AG20443 (cell line): ENCODE measurements at places on chromosomes 13 and 19.

DNA sequence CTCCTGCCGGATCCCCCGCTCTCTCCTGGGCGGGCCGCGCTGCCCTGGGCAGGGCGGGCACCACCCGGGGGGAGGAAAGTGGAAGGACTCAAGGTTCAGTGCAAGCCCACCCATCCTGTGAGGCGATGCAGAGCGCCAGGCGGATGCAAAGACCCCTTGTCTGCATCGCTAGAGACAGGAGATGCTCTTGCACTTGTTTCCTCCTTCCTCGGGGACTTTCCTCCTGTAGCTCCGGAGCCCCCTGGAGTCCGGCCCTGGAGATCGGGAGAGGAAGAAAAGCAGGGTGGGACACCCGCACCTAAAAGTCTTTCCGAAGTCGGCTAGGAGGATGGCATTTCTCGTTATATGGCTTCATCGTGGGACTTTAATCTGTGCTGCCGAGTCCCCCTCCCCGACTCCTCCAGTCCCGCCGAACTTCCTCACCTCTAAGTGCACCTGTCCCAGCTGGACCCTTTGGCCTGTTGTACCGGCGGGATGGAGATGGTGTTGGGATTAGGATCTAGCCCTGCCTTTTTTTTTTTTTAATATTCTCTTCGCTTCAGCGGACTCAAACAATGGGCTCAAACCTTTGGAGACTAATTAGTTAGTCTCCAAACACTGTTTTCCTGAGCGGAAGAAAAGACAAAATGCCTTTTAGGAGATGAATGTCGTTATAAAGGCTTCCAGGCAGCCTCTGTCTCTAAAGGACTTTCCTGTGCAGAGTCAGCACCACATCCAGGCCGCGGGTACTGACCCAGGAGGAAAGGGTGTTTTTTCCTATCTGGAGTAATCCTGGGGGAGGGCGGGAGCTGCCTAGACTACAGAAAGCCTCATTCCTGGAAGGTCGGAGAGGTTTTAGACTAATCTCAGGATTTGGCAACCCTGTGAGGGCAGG, 725 bp downstream of the FAM124A start:
- DNase-seq, result no peak

DNA sequence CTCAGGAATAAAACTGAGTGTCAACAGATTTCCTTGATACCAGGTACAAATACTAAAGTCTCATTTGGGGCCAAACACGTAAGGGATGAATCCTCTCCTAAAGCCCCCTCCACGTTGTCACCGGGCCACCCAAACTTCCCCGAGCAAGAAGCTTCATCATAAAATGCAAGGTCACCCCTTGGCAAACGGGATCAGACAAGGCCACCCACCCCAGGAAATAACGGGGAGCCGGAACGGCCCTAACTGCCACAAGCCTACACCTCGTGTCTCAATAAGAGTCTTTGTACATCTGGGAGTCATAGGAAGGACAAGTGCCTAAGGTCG, 717 bp downstream of the EEF2 start:
- DNase-seq, result peak; percentile 3

GRCh38 chr19:34244611-34245299, 9.6 kb upstream of the GARRE1 start:
- DNase-seq, result no peak

DNA sequence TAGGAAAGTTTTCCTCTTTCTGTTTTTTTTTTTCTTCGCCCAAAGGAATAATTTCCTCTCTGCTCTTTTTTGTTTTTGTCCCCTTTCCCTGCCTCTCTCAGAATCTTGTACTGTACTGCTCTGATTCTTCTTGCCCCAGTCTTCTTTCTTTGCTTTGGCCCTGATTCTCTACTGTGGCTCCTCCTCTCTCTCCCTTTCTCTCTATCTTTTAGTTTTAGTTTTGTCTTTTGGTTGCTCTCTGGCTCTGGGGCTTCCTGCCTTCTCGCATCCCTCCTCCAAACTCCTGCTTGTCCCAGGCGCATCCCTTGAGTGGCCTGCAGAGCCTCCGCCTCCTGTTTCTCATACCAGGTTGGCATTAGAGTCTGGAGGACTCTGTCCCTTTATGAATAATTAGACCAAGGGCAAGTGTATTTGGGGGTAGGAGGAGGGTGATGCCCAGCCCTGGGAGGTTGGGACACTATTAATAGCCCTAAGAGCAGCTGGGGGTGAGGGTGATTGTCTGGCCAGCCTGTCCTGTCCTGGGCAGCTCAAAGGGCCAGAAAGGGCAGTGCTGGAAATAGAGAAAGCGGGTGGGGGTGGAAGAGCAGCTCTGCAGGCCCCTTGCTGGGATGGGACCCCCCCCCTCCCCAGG, 39.1 kb downstream of the LYL1 start:
- no peak for DNase-seq

- no peak for DNase-seq
These were observed 587 bp upstream of the ZNF383 start for GRCh38 chr19:37217480-37217774.

- no peak for DNase-seq
These were observed 54.9 kb upstream of the SACS start for GRCh38 chr13:23488442-23488841.

DNA sequence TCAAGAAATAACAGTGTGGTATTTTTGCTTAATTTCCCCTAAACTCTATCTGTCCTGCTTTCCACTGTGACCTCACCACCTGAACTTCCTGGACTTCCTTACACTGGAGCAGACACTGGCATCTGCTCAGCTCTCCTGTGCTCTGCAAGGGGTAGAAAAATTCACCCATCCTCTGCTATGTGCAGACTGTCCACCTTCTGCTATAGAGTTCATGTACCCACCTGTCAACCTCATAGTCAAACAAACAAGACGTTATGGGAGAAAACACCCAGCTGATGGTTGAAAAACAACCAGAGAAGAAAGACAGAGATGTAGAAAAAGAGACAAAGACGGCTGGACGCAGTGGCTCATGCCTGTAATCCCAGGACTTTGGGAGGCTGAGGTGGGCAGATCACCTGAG, 12.2 kb downstream of the LAIR1 start:
- no peak for DNase-seq

DNA sequence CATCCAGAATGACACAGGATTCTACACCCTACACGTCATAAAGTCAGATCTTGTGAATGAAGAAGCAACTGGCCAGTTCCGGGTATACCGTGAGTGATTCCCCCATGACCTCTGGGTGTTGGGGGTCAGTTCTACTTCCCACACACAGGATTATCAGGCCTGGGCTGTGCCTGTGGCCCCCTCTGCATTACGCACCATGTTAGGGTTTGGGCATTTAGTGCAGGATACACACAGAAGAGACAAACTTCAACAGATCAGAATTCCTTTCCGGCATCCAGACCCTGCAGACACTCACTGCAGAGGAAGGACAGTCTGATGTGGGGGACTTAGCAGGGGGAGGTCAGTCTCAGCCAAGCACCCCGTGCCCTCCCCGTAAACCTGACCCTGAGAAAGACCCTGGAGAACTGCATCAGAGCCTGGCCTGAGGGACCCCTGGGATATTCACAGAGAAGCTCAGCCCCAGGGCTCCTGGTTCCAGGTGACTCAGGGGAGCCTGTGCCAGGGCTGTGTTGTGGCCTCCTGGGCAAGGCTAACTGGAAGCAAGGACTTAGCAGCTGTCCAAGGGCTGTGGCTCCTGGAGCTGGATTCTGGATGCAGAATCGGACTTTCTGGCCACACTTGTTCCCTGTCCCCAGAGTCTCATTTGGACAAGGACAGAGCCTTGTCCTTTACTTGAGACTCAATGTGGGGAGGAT, 1.7 kb downstream of the CEACAM5 start:
- DNase-seq, result no peak

- no peak for DNase-seq
These were observed 29.5 kb upstream of the SIN3B start for GRCh38 chr19:16799740-16800139.

GRCh38 chr13:101925731-101926130, 473.3 kb downstream of the ITGBL1 start:
- DNase-seq, result no peak

DNA sequence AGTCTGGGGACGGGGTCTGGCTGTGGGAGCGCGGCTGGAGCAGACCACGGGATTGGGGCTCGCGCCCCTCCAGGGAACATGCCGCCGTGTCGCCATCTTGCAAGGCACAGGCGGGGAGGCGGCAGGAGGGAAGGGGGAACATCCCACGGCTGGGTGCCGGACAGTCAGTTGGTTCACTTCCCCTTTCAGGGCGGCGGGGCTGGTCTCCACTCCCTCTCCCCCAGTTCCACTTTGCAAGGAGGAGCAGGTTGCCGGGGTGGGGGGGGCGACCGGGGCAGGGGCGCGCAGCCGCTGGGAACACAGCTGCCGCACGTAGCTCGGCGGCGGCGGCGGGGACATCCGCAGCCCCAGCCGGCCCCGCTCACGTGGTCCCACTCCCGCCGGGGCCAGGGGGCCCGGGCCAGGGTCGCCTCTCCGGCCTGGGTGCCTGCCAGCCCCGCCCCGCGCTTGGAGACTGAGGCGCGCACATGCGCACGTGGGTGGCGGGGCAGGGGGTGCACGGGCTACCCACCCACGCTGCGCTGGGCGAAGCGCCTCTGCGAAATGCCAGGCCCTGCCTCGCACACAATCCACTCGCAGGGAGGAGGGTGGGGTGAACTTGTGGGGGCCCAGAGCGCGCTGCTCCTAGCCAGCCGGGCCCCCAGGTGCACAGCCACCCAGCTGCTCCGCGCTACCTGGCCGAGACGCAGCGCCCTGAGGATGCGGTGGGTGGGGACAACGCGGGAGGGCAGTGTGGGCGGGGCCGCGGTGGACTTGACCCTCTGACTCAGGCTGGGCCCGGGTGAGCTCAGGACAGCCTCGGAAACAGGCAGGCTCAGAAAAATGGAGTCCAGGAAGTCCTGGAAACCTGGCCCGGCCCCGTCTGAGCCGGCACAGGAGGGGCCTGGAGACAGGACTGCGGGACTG, 6.4 kb downstream of the KLF16 start:
- peak; percentile 83 for DNase-seq

GRCh38 chr19:10653482-10653731, 739 bp upstream of the ILF3 start:
- no peak for DNase-seq

DNA sequence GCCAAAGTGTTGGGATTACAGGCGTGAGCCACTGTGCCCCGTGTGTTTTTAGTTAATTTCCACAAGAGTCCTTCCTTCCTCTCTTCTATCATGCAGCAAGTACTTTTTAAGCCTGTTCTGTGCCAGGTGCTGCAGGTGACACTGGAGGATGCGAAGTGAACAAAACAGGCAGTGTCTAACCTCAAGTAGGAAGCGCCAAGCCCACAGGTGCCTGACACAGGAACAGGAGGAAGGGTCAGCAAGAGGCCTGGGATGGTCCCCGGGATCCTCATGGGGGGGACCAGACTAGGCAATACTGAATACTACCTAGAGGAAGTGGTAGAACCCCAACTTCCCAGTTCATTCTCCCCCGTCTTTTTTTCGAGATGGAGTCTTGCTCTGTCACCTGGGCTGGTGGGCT, 1.8 kb upstream of the CALR start:
- DNase-seq, result no peak

- DNase-seq, result no peak
These were observed 2.7 kb upstream of the ZNF345 start for GRCh38 chr19:36847968-36848367.

DNA sequence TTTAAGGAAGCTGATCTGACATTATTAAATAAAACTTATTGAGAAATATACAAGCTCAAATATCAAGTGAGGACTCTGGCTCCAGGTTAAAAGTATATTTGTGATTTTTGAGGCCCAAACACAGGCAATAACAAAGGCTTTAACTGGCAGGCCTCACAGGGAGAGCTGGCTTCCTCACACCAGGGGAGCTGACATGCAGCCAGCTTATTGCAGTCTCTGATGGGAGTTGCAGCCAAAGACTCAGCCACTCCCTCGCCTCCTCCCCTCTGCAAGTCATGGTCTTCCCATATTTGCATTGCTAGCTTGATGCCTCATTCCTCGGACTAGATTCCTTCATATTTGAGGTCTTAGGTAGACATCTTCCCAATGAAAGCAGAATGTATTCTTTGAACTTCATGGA, 647.1 kb upstream of the SLITRK6 start:
- DNase-seq, result peak; percentile 9

DNA sequence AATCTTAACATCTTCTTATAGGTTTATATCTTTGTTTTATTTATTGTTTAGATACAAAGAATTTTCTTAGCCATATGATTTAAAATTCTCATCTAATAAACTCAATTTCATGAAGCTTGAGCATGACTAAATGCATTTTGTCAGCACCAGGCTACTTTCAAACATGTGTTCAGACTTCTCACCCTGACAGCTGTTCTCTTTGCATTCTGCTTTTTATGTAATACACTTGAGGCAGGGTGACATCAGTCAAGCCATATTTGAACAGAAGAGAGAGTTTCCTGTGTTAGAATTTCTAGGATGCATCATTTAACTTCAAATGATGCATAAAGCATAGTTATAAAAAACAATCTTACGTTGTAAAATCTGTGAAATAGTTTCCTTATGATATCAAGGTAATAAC, 1295.1 kb upstream of the PCDH20 start:
- no peak for DNase-seq

DNA sequence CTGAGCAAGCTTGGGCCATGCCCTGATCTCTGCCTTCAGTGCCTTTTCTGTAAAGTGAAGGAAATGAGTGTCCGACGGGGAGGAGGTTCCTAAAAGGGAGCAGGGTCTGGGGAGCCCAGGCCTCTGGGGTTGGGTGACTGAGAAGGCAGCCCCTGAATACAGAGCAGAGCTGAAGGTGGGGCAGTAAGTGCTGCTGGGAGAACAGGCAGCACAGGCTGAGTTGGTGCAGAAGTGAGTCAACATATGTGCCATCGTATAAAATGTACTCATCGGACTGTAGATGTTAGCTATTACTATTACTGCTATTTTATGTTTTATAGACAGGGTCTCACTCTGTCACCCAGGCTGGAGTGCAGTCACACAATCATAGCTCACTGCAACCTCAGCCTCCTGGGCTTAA, 1.0 kb upstream of the HAMP start:
- DNase-seq, result no peak

GRCh38 chr13:44052780-44053184, 173.1 kb downstream of the LACC1 start:
- DNase-seq, result peak; percentile 34

- no peak for DNase-seq
These were observed 459 bp upstream of the TMEM59L start for GRCh38 chr19:18612051-18612771.

- no peak for DNase-seq
These were observed 450 bp downstream of the FBXW9 start for GRCh38 chr19:12695997-12696365.

DNA sequence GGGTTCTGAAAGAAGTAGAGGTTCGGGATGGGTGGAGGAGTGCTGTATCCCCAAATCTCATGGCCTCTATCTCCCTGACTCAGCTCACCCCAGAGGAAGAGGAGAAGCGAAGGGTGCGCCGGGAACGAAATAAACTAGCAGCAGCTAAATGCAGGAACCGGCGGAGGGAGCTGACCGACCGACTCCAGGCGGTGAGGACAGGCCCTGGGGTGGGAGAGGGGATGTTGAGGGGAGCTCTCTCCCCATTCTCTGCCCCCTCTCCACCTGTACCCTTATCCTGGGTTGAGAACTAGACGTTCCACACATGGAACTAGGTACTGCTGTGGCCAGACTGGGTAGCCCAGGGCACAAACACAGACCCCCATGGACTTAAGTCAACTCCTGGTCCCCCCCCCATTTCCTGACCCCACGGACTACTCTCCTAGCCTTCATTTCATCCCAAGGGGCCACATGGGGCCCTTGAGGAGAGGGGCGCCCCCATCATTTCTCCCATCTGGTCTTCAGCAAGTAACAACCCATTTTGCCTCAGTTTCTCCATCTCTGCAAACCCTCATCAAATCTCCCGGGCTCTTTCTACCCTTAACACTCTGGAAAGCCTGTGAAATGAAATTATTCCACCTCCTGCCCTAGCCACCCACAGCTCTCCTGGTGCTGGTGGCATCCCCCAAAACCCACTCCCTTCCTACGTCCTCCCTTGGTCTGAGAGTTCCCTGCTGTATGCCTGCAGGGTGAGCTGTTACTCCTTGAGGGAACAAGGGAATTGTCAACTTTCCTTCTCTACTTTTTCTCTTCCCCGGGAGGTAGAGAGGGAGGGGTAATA, 3.5 kb downstream of the FOSB start:
- DNase-seq, result no peak
